ENCODE measurements at places on chromosomes 7 and 10.

- no peak for DNase-seq
Observed at GRCh38 chr7:146768957-146769356, 652.4 kb downstream of the CNTNAP2 start.

- no peak for DNase-seq
Observed at GRCh38 chr10:101887775-101888174, 44.2 kb upstream of the KCNIP2 start.

- DNase-seq: no peak
Observed at GRCh38 chr10:95280637-95281036, 10.2 kb downstream of the PDLIM1 start.

GRCh38 chr10:92052088-92052487, 128.5 kb downstream of the BTAF1 start:
- no peak for DNase-seq

- DNase-seq: no peak
Observed at GRCh38 chr10:7956508-7956907, 98.0 kb upstream of the GATA3 start.

DNA sequence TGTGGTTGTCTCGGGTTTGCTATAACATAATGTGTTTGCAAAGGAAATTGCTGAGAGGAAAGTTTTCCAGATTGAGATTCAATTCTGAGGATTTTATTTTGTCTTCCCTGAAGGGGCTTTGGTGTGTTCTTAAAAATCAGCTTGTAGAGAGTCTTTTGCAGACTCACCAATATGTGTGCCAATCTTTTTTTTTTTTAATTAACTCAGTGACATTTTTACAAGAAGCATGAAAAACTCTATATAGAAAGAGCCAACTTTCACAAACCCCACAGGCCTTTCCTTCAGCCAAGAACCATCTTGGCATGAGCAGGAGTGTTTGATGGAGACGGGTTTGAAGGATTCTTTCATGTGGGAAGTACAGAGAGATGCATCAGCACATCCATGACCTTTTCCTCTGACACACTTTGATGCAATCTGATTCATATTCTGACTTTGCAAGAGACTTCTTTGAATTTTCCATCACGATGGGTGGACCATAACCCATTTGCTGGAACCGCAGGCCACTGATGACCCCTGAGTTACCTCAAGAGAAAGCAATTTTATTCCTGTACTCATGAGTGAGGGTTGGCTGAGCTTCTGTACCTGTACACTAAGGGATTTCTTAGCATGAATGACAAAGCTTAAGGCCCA, 892.6 kb downstream of the XPNPEP1 start:
- DNase-seq: no peak

- no peak for DNase-seq
Observed at GRCh38 chr10:122255509-122256301, 15.4 kb upstream of the BTBD16 start.

DNA sequence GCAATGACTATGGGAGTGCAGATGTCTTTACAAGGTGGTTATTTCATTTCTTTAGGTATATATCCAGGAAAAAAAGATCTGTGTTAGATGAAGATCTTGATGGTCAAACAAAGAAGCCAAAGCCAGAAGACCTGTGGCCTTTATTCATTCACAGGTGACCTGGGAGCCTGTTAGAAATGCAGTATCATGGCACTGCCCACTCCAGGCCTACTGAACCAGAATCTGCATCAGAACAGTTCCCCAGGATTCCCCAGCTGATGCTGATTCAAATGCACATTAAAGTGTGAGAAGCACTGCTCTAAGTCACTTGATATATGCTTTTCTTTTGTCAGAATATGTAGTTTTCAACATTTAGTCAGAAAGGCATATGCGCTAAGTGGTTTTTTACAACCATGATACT, 251.1 kb downstream of the IPMK start:
- no peak for DNase-seq

DNA sequence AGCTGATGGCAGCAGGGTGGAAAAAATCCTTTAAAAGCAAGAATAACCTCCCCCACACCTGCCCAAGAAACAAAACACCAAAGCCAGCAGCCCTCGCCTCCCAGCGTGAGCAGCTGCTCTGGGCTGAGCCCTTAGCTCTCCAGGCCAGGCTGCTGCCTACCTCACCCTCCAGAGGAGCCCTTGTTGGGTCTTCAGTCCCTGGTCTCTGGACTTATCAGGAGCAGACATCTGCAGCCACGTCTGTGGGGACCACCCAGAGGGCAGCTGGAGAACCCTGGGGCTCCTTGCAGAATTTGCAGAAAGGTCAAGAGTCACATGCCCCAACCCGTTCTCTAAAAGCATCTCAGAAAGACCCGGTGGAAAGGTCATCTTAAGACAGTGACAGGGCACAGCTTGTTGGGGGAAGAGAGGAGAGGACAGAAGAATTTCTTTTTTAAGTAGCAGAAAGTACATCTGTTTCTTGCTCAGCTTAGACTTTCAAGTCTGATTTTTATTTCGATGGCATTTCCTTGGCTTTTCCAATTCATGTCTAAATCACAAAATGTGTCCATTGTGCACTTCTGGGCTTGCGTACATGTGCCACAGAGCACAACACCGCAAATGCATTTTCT, 425.7 kb upstream of the NFE2L3 start:
- DNase-seq: no peak

DNA sequence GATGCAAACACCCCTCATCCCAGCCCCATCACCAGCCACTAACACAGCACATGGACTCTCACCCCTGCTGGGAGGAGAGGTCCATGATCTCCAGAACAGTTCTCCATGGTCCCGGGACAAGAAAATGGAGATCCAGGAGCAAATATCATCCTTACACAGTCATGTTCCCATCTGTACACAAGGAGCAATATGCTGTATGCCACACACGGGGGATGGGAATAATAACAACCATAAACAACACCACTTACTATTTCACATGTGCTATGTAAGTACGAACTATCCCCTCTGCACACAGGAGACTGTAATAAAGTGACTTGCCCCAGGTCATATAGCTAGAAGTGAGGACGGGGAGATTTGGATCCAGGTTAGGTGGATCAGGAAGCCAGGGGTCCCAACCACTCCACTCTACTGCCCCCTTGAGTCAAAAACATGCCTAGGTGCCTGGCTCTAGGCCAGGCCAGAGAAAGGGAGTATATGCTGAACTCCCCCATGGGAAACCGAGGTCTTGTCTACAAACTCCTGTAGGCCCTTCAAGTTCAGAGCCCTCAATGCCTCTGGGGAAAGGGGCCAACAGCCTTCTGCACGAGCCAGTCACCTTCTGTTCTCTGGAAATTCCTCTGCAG, 34.1 kb downstream of the LRRC20 start:
- DNase-seq: no peak

GRCh38 chr10:14519785-14520184, 189.1 kb upstream of the FRMD4A start:
- no peak for DNase-seq

DNA sequence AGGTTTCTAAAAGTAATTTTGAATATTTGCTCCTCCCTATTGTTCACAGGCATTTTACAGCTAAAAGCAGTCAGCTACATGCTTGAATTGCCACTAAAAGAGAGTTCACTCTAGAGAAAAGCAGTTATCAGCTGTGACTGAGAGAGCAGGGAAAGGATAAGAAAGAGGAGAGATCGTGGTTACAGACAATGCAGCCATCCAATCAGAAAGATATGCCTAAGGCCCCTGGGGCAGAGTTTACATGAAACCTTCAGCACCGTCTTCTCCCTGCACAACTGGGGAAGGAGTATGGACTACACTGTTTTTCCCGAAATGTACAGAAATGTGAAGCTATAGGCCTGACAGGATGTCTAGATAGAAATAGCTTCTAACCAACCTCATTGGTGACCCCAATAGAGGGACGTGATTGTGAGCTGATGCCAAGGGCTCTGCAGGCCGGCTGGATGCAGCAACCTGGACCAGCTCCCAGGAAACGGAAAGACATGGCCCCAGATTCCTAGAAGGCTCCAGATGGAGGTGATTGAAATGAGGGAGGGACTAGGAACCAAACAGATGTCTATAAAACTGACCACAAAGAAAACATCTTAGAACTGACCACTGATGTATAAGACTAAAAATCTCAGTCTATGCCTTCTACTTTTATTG, 3.2 kb upstream of the VSTM4 start:
- DNase-seq: no peak

- no peak for DNase-seq
Observed at GRCh38 chr7:4631380-4632179, 50.5 kb upstream of the FOXK1 start.

DNA sequence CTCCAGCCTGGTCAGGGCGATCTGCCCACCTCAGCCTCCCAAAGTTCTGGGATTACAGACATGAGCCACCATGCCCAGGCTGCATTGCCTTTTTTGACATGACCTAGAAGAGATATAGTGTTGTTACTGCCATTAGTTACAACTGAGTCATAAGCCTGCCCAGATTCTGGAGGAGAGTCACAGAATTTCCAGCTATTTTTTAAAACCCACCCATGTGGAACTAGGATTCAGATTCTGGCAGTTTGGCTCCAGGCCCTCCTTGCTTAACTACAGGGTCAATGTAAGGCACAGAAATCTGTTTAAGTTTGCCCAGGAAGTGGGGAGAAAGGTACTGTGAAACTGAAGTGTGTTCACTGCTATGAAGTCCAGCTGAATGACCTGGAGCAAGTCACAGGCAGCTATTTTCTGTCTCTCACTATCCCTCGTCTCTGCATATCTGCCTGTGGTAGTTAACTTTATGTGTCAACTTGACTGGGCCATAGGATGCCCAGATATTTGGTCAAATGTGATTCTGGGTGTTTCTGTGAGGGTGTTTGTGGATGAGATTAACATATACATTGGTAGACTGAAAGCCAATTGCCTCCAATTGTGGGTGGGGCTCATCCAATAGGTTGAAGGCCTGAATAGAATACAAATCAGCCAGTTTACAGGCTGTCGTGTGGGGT, 8.4 kb upstream of the MARVELD1 start:
- no peak for DNase-seq

DNA sequence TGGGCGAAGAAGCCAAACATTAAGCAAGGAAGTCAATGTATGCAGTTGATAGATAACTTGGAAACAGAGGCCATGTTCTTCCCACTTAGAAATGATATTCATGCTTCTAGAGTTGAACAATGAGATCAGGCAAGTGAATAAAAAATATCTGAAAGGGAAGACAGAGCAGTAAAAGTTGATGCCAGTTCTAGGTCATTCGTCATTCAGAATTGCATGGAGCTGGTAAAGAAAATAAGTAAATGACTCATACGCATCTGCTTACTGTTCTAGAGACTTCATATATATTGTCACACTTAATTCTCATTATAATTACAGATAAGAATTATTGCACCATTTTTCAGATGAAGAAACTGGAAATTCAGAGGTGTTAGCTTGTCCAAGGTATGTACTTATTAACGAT, 158.9 kb upstream of the FERD3L start:
- no peak for DNase-seq

DNA sequence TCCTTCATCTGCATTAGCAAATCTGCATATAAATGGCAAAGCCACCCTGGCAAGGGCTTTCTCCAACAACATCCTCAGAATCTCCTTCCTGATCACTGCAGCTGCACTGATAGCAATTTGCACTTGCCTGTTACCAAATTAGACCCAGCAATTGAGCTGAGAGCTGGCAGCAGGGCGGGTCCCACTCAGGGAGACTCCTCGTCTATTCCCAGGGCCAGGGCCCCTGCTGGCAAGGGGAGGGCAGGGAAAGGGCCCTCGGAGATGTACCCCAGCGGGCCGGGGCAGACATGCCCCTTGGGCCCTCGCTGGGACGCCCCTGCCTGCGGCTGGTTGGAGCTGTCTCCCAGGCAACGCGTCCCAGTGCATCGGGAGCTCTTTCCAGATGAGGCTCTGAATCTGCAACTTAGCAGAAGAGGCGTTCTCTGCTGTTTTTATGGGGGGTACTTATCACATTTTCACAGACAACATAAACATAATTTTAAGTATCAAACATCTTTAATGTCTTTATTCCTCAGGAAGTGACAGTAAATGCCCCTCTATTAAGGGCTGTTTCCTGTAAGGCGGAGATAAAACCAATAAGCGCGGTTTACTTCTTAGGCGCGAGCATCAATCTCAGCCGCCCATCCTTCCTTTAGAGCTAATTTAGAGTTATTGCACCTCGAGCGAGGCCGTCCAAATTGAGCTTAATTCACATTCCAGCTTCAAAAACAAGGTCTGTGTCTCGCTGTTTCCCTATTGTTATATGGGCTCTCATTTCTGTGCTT, 249.0 kb upstream of the PPP2R2D start:
- DNase-seq: no peak

DNA sequence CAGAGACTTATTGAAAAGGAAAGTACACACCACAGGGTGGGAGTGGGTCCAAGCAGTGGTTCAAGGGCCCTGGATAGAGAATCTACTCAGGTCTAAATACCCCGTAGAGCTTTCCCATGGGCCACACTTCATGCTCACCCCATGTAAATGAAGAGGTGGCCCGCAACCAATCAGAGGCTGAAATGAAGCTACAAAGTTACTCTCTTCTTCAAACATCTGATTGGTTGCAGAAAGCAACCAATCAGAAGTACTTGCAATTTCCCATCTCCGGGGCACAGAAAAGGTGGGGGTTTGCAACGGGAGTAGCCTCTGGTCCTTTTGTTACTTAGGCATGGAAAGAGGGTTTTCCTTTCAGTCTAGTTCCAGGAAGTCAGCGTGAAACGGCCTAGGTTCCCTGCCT, 15.2 kb upstream of the GALNTL5 start:
- DNase-seq: no peak

Data from central memory CD8-positive, alpha-beta T cell (primary cell).